Stimulated activated CD8-positive, alpha-beta memory T cell treated with anti-CD3 and anti-CD28 coated beads, Interleukin-7, amount 100 ng/mL, for 24 hours (primary cell): ENCODE measurements at places on chromosomes 4 and X.

- no peak for DNase-seq
Measured at GRCh38 chr4:138014590-138015288, 227.4 kb downstream of the SLC7A11 start.

DNA sequence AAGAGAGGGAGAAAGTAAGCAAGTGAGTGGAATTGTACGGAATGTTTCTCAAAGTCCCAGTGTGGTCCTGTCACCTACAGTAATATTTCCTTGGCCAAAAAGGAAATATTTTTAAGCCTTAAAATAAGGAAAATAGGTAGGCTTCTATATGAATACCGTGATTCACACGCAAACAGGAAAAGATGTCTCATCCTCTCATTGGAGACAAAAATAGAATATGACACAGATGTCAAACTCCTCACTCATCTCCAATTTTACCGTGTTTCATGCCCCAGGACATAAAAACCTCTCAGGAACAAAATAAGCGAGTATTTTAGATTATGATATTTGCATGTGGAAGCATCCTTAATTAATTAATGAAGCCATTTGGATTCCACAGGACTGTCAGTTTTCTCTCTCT is 1269.5 kb downstream of the RAPGEF2 start:
- no peak for DNase-seq

DNA sequence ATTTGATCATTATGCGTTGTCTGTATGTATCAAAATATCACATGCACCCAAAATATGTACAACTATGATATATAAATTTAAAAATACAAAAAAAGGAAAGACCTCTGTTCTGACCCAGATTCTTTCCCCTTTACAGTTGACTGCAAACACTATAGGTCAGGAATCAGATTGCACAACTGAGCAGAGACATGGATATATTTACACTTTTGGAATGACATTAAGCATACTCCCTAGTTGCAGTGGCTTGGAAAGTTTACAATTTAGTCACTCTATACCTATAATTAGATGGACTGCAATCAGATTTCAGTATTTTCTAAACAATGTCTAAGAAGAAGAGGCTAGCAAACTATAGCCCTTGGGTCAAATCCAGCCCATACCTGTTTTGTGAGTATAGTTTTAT is 98.5 kb upstream of the INPP4B start:
- DNase-seq, result no peak

DNA sequence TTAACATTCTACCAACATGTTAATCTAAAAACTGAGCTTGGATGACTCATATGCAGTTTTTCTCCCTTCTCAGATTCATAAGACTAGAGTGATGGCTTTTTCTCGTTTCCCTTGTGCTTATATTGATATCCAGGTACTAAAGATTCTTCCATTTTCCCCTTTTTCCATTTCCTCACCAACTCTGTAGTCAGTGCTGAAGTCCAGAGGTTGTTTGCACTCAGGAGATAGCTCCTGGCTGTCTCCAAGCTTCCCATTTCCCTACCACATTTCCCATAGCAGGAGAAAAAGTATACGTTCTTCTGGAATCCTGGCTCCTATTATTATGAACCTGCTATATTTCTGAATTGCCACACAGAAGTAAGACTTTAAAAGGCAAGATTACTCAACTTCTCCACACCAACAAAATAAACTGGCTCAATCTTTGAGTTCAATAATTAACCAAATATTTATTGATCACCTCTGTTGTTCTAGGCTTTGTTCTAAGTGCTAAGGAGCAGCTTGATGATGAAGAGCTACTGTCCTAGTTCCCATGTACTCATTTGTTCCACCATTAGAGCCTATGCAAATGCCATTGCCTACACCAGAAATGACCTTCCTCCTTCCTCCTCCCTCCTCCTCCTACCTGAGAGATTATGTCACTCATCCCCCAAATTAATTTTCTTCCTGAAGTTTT is 454.4 kb upstream of the RPS6KA3 start:
- no peak for DNase-seq

DNA sequence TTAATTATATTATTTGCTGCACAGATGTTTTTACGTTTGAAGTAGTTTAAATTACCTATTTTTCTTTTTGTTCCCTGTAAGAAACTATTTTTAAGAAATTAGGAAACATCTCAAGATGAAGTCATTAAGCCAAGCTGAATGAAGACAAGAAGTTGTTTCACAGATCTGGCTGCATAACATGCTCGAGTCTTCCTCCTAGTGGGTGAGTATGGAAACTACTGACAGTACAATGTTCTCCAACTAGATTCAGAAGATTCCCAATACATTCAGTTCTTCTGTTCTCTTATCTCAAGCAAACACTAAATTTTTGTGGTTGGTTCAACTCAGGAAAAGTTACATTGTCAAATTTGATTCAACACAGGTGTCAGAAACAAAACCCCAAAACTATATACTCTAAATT is 256.8 kb upstream of the VCX start:
- no peak for DNase-seq

- DNase-seq, result no peak
Measured at GRCh38 chr4:70183168-70183939, 12.2 kb upstream of the ODAM start.

GRCh38 chr4:111997785-111998184 is 147.5 kb upstream of the FAM241A start:
- DNase-seq, result no peak

GRCh38 chr4:15893962-15894361 is 44.6 kb downstream of the FGFBP1 start:
- no peak for DNase-seq

DNA sequence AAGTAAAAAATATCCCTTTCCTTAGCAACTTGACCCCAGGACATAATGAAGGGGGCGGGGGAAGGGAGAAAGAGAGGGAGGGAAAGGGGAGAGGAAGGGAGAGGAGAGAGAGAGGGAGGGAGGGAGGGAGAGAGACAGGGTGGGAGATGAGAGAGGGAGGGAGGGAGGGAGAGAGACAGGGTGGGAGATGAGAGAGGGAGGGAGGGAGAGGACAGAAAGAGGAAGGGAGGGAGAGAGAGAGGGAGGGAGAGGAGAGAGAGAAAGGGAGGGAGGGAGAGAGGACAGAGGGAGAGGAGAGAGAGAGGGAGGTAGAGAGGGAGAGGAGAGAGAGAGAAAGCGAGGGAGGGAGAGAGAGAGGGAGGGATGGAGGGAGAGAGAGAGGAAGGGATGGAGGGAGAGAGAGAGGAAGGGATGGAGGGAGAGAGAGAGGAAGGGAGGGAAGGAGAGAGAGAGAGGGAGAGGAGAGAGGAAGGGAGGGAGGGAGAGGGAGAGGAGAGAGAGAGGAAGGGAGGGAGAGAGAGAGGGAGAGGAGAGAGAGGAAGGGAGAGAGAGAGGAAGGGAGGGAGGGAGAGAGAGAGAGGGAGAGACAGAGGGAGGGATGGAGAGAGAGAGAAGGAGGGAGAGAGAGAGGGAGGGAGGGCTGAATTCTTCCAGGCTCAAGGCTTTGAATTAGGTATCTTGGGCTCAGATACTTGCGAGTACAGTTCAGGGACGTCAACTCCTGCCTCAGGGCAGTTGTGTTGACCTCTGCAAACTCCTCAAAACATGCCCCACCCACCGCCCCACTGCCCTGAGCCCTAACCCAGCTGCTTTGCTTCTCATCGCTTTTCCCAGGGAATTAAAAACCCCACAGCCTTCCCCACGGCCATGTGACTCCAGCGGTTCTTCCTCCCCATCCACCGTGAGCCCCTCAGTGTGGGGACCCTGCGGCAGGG is 40.0 kb upstream of the ADRA2C start:
- no peak for DNase-seq

GRCh38 chr4:112516066-112516470 is at the start of gene NEUROG2:
Gene NEUROG2, minus strand, starts transcription at chr4:112516180. Its CDS starts 705 bp downstream, at chr4:112515475.
- no peak for DNase-seq

- no peak for DNase-seq
Measured at GRCh38 chr4:101232074-101232776, 115.1 kb downstream of the PPP3CA start.

DNA sequence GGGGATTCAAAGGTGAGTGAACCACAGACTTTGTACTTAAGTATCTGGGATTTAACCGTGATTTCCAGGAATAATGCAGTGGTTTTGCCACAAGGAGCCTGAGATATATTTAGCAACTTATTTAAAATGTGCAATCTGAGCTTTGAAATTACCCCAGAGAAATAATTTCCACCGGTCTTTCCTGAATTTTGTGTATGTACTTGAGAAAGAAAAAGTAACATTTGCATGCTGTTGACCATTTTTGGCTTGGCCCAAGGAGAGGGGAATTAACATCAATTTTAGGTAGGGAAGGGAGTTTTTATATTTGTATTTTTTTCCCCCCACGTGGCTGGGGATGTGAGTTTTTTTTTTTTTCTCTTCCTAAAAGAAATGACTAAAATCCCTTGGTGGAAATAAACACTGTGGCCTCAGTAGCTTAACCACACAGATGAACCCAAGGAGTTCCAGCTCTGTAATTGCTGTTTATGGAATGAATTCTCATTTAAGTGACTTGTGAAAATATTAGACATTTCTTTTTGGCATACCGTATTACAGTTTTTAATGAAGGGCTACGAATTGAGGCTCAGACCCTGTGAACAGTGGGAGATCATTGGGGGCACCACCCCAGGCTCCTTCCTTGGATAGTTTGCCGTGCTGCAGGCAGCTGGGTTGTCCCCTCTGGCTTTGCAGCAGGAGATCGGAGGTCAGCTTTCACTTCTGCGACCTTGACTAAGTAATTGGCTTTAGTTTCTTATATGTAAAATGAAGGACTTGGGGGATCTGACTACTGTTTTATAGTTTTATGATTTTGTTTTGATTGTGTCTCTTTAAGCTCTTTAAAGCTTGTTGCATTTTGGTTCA is 116.1 kb downstream of the ARHGAP10 start:
- no peak for DNase-seq

GRCh38 chr4:150960818-150961217 is 54.3 kb downstream of the LRBA start:
- peak; percentile 19 for DNase-seq

DNA sequence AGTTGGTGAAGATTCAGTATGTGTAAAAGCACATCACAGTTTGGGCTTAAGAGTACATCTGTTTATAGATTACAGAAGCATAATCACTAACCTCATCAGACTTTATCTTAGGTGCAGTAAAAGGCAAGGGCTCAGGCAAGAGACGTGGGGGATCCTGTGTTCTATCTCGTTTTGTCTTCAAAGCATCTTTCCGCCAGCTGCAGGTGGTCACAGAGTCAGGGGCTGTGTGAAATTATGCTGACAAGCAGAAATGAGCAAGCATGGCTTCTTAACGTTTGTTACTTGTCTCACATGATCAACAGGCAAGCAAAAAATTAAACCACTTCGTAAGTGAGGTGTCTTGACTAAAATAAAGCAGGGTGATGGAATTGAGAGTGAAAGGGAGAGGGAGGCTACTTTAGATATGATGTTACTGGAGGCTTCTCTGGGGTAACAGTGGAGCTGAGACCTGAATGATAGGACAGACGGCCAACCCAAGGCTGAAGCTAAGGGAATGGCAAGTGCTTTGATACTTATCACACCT is 1.4 kb upstream of the TEC start:
- DNase-seq, result no peak

DNA sequence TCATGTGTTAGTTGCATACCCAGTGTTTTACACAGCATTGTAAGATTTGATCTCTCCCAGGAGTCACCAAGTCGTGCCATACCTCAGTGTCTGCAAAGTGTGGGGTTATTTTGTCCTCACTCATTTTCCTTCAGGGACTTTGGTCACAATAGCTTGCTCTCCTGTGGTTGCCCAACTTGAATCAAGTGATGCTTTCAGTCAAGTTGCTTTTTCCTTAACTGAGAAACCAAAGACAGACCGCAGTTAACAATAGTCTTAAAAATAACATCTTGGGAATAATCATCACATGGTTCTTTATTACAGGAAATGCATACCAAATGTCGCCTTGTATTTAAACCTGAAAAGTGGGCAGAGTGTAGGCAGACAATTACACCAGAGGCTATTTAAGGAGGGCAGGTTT is 44.5 kb upstream of the NDP start:
- DNase-seq, result no peak

DNA sequence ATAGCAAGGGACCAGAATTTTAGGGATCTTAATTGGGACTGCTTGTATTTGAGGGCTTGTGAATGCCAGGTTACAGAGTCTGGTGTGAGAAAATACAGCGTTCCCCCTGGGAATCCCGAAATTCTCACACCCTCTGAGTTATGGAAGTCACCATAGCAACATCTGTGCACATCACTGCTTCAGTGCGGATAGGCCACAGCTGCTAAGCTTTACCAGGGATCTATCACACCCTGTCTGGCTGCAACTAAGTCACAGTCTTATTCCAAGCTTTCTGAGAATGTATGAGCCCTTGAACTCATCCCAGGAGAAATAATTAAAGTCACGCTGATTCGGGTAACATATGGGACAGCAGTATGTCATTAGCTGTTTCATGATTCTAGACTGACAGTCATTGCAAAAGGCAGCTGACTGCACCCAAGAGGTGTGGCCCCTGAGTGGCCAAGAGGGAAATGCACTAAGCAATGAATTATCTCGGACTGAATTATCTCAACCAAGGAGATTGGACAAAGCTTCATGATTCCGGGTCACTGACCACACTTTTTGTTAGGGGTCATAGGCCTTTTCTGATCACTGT is 46.7 kb upstream of the BTC start:
- no peak for DNase-seq

GRCh38 chr4:38177035-38177546 is 216.9 kb downstream of the PTTG2 start:
- DNase-seq, result peak; percentile 25

DNA sequence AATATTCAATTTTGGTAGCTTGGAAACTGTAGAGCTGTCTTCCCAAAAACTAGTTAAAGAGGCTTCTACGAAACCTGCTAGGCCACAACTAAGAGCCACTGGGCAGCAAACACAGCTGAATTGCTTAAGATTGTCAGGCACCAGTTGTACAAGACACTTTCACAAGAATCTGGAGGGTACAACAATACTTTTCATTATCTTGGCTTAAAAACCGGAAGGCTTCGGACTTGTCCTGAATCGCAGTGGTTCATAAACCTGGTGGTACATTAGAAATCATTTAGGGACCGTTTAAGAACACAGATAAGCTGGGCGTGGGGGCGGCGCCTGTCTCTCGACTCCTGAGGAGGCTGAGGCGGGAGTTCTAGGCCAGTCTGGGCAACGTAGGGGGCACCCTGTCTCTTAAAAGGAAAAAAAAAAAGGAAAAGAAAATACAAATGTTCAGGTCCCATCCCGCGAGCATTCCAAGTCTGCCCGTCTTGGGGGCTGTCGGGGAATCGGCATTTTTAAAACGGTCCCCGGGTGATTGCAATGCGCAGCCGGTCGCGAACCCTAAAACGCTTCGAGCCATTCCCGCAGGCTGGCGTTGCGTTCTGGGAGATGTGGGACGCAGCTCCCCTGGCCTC is 763 bp downstream of the PYURF start:
- DNase-seq, result no peak

DNA sequence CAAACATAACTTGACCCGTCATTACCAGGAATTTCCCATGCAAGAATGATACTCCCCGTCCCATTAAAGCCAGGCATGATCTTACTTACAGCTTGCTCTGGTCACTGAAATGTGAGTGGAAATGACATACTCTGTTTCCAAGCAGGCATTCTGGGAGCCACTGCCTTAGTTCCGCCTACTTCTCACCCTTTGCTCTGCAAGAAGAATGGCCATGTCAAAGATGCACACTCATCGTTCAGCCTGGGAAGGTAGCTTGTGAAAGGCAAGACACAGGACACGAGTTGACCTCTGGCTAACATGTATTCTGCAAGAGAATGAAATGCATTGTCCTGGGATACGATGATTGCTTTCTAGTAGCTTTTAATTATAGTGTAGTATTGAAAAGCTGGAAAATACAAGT is 1144.4 kb downstream of the NLGN4X start:
- no peak for DNase-seq
